ENCODE measurements at places on chromosomes 6 and 20.

GRCh38 chr20:52924411-52925271, 47.5 kb upstream of the TSHZ2 start:
- no peak for DNase-seq

- no peak for DNase-seq
Measured at GRCh38 chr20:1993986-1994385, at the start of gene PDYN. PDYN (minus strand) TSS chr20:1994058; CDS start chr20:1983084, 10,974 bp downstream.

DNA sequence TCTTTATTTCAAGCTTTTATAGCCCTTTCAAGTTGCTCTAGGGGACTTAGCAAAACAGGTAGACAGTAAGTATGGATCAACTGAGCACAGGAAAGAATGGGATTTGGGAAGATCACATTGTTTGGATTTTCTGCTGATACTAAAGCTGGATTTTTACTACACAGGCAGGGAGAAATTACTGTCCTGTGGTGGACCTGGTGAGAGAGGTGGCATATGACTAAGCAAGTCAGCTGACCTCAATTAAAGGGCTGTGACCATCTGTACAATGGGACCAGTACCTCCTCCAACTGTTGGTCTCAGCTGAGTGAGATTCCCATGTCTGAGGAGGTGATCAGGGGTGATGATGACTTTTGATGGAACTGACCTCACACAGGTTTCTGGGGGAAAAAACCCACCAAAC, 28.0 kb downstream of the RREB1 start:
- DNase-seq, result no peak

DNA sequence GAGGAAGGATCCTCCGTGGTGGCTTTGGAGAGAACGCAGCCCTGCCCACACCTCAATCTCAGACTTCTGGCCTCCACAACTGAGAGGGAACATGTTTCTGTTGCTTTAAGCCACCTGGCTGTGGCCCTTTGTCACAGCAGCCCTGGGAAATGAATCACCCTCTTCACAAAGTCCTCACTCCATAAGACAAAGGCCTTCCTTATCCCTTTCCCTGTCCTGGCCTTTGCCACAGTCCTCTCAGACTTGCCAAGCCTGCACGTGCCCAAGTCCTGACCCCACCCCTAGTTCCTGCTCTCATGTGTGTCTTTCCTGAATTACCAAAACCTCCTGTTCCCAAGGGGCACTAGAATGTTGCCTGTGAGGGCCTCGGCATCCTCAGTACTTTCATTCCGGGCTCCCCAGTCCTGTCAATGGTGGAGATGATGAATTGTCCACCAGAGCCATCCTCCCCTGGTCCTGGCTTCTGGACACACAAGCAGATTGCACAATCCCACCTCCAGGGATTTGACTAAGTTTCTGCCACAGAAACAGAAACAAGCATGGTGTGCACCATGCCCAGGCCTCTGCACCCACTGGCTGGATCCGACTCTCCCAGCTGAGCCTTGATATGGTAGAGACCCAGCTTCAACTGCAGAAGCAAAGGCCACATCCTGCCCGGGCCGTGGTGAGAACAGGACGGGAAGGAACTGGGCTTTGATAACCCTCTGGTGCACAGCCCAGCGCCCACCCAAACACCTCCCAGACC, 232.6 kb upstream of the PDE10A start:
- no peak for DNase-seq

GRCh38 chr20:15840636-15841301, 732.5 kb downstream of the KIF16B start:
- DNase-seq, result no peak

DNA sequence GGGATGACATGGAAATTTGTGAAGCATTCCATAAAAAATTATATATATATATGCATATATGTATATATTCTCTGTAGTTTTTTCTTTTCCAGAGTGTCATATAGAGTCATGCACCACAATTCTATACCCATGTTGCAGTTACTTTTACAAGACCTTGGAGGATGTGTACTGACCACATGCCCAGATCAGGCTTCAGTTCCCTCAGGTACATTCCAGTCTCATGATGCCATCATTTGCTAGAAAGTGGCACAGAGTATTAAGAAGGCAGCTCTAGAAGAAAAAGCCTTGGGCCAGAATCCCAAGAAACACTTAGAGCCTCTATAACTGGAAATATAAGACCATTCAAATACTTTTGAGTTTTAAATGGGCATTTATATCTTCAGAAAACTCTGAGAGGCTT, 685.5 kb upstream of the FLRT3 start:
- no peak for DNase-seq

GRCh38 chr6:151317103-151317994, 74.0 kb downstream of the ZBTB2 start:
- DNase-seq, result no peak

GRCh38 chr20:49561806-49562205, 6.1 kb downstream of the PTGIS start:
- DNase-seq, result no peak

DNA sequence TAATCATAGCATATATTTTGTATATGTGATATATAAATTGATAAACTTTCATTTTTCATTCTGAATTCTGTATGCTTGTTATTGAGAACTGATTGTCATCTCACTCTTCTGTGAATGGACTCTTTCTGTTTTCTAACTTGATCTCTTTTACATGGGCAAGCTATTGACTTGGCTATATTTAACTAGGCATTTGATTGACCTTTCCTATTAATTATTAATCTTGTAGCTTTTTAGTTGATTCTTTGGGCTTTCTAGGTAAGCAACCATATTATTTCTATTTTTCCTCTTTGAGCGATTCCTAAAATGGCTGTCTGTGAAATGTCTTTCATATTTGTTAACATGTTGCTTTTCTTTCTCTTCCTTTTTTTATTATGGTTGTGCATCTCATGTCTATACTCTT, 347.1 kb downstream of the CDKAL1 start:
- no peak for DNase-seq

GRCh38 chr6:73879501-73880293, 183.7 kb downstream of the CD109 start:
- DNase-seq, result no peak

GRCh38 chr6:155039618-155040017, 44.5 kb downstream of the TIAM2 start:
- no peak for DNase-seq

- DNase-seq, result no peak
Measured at GRCh38 chr20:45350217-45350616, 2.0 kb upstream of the SDC4 start.

GRCh38 chr6:68328156-68328555, 306.9 kb upstream of the ADGRB3 start:
- DNase-seq, result no peak

GRCh38 chr20:32452776-32453466, 94.8 kb downstream of the ASXL1 start:
- no peak for DNase-seq

DNA sequence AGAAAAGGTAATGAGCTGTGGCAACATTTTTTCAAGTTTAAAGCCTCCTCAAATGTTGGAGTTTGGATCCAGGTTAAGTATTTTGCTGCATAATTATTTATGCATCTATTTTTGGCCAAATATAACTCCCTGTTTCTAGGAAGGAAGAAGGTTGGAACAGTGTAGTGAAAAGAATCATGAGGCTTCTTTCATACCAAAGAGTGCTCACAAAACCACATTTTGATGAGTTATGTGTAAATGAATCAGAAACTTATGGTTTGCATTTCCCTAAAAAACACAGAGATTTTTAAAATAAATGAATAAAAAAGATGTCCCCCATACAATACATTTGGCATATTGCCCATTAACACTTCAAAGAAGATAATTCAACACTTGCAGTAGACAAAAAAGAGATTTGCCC, 246.9 kb upstream of the PRDM1 start:
- DNase-seq, result no peak

GRCh38 chr6:6057442-6058053, 50.8 kb upstream of the NRN1 start:
- DNase-seq, result no peak

GRCh38 chr6:157711060-157711459, 112.0 kb upstream of the SNX9 start:
- no peak for DNase-seq

GRCh38 chr6:134170844-134171243, 118.4 kb upstream of the SLC2A12 start:
- DNase-seq, result no peak

DNA sequence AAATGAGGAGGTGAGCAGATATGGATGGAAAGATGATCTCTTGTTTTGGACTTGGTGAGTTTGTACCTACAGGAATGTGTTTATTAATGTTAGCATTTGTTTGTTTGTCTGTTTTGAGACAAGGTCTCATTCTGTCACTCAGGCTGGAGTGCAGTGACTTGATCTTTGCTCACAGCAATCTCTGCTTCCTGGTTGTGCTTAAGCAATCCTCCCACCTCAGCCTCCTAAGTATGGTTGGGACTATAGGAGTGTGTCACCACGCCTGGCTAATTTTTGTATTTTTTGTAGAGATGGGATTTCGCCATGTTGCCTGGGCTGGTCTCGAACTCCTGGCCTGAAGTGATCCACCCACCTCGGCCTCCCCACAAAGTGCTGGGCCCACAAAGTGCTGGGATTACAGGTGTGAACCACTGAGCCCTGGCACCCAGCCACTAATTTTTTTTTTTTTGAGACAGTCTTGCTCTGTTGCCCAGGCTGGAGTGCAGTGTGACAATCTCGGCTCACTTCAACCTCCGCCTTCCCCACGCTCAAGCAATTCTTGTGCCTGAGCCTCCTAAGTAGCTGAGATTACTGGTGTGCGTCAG, 7.1 kb downstream of the CASP8AP2 start:
- DNase-seq, result no peak

DNA sequence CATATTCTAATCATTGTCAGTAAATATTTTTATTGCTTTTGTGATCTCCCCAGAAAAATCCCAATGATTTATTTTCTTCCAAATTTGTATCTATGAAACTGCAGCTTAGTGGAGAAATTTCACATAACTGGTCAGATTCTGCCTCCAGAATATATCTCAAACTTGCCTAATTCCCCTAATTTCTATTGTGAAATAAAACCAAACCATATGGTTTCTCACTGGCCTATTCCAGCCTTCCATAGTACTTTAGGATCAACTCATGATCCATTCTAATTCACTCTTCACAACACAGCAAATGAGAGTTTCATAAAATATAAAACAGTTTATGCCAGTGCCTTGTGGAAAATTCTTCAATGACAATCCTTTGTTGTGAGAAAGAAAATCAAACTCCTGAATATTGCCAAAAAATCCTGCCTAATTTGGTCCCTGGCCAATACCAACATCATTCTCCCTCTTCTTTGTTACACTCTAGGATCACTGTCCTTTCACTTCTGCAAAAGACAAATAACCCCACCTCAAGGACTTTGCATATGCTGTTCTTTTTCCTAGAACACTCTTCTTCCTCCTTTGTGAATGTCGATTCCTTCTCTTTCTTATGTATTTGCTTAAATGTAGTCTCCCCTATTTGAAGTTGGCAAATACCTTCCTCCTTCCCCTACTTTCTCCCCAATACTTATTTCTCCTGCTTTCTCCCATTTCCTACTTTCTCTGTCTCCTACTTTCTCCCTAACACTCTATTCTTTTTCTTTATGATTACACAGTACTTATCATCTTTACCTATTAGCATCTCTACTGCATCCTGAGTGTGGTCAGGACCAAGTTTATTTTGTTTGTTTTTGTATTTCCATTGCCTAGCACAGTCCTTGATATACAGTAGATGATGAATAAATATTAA, 587.5 kb downstream of the RFPL4B start:
- no peak for DNase-seq
